ENCODE measurements at places on chromosomes 5 and 9.

GRCh38 chr5:151092762-151093161 lies 11.9 kb upstream of the TNIP1 start:
- DNase-seq: no peak

DNA sequence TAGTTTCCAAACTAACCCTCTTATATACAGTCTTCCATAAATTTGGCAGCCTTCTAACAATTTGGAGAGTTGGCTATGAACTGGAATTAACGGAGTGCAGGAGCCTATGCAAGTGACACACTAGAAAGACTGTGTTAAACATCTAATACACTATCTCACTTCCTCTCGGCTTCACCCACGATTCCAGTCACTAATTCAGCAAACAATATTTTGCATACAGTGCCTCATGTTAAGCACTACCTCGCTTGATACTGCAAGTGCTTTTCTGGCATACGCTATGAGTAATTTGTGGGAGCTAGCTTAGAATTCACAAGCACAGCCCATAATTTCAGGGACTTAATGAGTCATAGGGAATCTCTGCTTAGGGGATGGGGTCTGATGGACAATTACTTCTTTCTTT lies 102.5 kb downstream of the ST8SIA4 start:
- no peak for DNase-seq

GRCh38 chr9:107587191-107587963 lies 97.8 kb upstream of the KLF4 start:
- DNase-seq: no peak

- DNase-seq: no peak
These were observed 26.4 kb upstream of the TMEM171 start for GRCh38 chr5:73093943-73094342.

Data from foreskin melanocyte (primary cell).